ENCODE measurements at places on chromosomes 11 and 22. TPM values are rescaled to one million over a fixed set of nuclear protein-coding genes. Genes with fewer than 3 reads are reported as not detected.
A peak's percentile ranks its signal among the peaks of the same experiment; 100 is the strongest.

- H3K27ac ChIP-seq, result peak overlapping the region; percentile 56
- peaks cover 8% of the 10 kb centered on the region for H3K36me3 ChIP-seq
- no peak overlapping the region for H3K4me3 ChIP-seq
- peaks cover 17% of the 10 kb centered on the region for H3K4me1 ChIP-seq
- DNase-seq, result no peak
These were observed 79.2 kb upstream of the GRIK4 start for GRCh38 chr11:120432056-120433018.

Gene MCM5
- total RNA-seq, result 16.4 TPM

DNA sequence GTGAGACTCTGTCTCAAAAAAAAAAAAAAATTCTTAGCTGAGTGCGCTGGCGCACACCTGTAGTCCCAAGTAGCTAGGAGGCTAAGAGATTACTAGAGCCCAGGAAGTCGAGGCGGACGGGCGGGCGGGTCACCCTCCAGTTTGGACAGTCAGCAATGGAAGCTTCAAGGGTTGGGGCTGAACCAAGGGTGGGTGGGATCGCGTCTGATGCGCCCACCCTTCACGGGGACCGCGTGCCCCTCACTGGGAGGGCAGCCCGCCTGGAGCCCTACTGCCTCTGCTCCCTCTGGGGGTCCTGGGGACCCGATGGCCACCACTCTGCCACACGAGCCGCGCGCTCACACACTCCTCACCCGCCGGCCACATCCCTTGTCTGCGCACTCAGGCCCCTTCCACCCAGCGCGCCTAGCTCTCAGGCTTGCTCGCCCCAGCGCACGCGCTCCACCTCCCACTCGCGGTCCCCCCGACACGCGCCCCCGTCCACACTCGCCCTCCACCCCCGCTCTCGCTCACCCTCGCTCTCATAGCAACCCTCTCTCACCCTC lies 494 bp downstream of the CHID1 start:
- H3K4me1 ChIP-seq, result peaks cover 13% of the 10 kb centered on the region
- peak overlapping the region; percentile 95 for H3K4me3 ChIP-seq
- no peaks in the 10 kb centered on the region for H3K27me3 ChIP-seq
- peaks cover 3% of the 10 kb centered on the region for H3K36me3 ChIP-seq
- H3K27ac ChIP-seq, result peak overlapping the region; percentile 95

DNA sequence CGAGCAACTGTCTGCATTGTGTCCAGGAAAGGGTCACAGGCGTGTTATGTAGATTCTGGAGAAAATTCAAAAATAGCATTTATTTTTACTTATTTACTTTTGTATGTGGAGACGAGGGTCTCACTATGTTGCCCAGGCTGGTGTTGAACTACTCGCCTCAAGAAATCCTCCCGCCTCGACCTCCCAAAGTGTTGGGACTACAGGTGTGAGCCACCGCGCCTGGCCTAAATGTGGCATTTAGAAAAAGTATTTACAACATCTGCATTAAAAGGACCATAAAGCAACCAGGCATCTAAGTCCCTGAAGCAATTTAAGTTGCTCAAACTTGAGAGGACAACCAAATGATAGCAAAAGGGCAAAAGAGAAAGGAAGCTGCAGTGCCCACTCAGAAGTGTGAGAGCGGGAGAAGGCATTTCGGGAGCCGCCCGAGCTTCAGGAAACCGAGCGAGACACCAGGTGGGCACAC lies 595 bp downstream of the TRIM66 start:
- DNase-seq, result no peak
- H3K4me3 ChIP-seq, result peak overlapping the region; percentile 92
- H3K4me1 ChIP-seq, result peaks cover 20% of the 10 kb centered on the region
- H3K27ac ChIP-seq, result peak overlapping the region; percentile 96
- H3K27me3 ChIP-seq, result no peaks in the 10 kb centered on the region

GRCh38 chr11:94533206-94533605 lies 10.5 kb upstream of the FUT4 start:
- no peak overlapping the region for H3K4me3 ChIP-seq
- no peak overlapping the region for H3K27ac ChIP-seq
- no peaks in the 10 kb centered on the region for H3K36me3 ChIP-seq
- H3K27me3 ChIP-seq, result no peaks in the 10 kb centered on the region
- DNase-seq, result no peak
- peaks cover 4% of the 10 kb centered on the region for H3K4me1 ChIP-seq

- no peaks in the 10 kb centered on the region for H3K36me3 ChIP-seq
- no peaks in the 10 kb centered on the region for H3K27me3 ChIP-seq
- no peak overlapping the region for H3K4me3 ChIP-seq
- DNase-seq, result no peak
These were observed 6.1 kb upstream of the STIM1 start for GRCh38 chr11:3849297-3849874.

Gene OR4A16
- not detected for total RNA-seq

GRCh38 chr11:88249706-88250105 lies 74.5 kb upstream of the RAB38 start:
- no peaks in the 10 kb centered on the region for H3K4me1 ChIP-seq
- no peaks in the 10 kb centered on the region for H3K36me3 ChIP-seq
- H3K27me3 ChIP-seq, result no peaks in the 10 kb centered on the region
- no peak for DNase-seq
- H3K4me3 ChIP-seq, result no peak overlapping the region

GRCh38 chr11:33899400-33900037 lies 7.6 kb upstream of the LMO2 start:
- H3K36me3 ChIP-seq, result no peaks in the 10 kb centered on the region
- no peaks in the 10 kb centered on the region for H3K27me3 ChIP-seq
- peak; percentile 94 for DNase-seq
- H3K27ac ChIP-seq, result peak overlapping the region; percentile 46
- no peak overlapping the region for H3K4me3 ChIP-seq

GRCh38 chr11:45113807-45114206 lies 32.6 kb upstream of the PRDM11 start:
- no peak overlapping the region for H3K27ac ChIP-seq
- H3K27me3 ChIP-seq, result no peaks in the 10 kb centered on the region
- no peak overlapping the region for H3K4me3 ChIP-seq
- H3K4me1 ChIP-seq, result no peaks in the 10 kb centered on the region
- no peaks in the 10 kb centered on the region for H3K36me3 ChIP-seq

Gene PRR33
- total RNA-seq, result not detected

DNA sequence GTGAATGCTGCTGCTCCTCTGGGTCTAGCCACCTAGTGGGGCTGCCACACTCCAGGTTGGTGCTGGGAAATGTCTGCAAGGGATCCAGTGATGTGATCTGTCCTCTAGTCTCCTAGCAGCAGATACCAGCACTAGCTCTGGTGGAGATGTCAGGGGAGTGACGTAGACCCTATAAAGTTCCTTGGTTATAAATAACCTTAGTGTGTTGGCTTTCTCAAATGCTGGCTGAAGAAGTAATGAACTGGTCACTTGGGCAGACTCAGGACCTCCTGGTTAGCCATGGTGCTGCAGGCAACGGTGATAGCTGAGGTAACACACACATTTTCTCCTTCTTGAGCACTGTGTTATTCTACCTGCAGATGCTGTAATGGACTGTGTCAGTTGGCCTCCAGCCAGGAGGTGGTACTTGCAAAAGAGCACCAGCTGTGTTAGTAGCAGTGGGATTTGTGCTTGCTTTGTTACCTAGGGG lies 35.5 kb downstream of the BBOX1 start:
- H3K27ac ChIP-seq, result no peak overlapping the region
- no peaks in the 10 kb centered on the region for H3K27me3 ChIP-seq
- H3K4me3 ChIP-seq, result no peak overlapping the region
- no peak for DNase-seq
- no peaks in the 10 kb centered on the region for H3K36me3 ChIP-seq
- no peaks in the 10 kb centered on the region for H3K4me1 ChIP-seq

Gene TRIM6
- total RNA-seq, result 2.6 TPM

DNA sequence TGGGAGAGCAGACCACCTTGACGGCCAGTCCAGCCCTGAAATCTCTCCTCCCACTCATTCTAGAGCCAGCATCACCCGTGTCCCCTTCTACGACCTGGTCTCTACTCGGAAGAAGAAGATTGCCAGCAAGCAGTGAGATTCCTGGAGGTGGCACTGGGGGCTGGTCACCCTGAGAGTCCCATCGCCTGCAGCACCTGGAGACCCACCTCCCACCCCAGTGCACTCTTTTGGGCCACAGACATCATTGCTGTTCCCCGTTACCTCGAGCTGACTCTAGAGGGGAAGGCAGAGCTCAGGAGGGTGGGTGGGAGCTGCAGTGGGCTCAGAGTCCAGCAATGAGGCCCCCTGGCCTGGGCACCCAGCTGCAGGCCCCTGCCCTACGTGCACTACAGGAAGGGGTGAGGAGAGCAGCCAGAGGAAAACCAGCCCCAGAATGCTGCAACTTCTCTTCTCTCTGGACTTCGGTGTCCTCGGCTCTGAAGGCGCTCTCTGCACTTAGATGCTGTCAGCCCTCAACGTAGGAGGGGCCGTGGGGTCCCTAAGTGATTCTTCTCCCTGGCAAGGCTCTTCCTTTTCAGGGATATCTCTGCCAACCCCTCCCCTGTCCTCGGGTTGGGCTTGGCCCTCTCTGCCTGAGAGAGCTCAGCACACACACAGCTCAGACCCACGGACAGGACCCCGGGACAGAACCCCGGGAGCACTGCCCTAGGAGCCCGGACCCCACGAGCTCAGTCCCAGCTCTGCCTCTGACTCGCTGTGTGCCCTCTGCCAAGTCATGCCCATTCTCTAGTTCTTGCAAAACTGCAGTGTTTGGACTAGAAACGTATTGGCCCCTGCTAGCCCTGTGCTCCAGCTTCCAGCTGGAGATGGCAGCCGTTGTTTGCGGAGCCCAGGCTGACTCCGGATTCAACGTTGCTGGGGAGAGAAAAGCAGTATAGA lies 31.3 kb downstream of the CYTH4 start:
- no peaks in the 10 kb centered on the region for H3K27me3 ChIP-seq
- DNase-seq, result no peak
- no peak overlapping the region for H3K27ac ChIP-seq
- no peak overlapping the region for H3K4me3 ChIP-seq
- no peaks in the 10 kb centered on the region for H3K36me3 ChIP-seq

Gene SEC14L2
- total RNA-seq, result 11.6 TPM

DNA sequence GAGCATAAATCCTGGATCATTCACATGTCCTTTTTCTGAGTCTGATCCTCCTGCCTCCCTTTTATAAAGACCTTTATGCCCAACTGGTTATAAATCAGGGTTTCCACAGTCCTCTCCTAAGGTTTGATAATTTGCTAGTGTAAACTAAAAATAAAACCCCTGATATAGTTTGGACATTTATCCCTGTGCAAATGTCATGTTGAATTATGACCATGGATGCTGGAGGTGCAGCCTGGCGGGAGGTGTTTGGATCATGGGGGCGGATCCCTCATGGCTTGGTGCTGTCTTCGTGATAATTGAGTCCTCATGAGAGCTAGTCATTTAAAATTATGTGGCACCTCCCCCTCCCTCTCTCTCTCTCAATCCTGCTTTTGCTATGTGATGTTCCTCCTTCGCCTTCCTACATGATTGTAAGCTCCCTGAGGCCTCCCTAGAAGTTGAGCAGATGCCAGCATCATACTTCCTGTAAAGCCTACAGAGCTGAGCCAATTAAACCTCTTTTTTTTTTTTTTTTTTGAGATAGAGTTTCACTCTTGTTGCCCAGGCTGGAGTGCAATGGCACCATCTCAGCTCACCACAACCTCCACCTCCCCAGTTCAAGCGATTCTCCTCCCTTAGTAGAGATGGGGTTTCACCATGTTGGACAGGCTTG lies 9.6 kb upstream of the MTCH2 start:
- no peak for DNase-seq
- H3K27ac ChIP-seq, result no peak overlapping the region
- no peaks in the 10 kb centered on the region for H3K4me1 ChIP-seq

DNA sequence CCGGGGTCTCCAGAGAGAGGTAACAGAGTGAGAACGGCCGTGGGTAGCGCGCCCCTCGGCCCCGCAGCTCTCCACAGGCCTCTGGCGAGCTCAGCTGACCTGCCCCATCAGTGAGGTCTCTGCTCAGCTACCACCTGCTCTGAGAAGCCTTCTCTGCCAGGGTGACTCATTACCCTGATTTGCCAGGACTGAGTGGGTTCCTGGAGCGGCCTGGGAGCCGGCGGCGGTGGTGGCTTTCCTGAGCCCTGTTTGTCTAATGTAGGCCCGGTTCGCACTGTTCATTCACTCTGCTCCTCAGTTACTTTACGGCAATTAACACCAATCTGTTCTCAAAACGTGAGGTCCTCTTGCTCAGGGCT lies 351.0 kb upstream of the B3GAT1 start:
- H3K27ac ChIP-seq, result no peak overlapping the region
- no peaks in the 10 kb centered on the region for H3K36me3 ChIP-seq
- no peaks in the 10 kb centered on the region for H3K27me3 ChIP-seq
- DNase-seq, result peak; percentile 60
- no peaks in the 10 kb centered on the region for H3K4me1 ChIP-seq

DNA sequence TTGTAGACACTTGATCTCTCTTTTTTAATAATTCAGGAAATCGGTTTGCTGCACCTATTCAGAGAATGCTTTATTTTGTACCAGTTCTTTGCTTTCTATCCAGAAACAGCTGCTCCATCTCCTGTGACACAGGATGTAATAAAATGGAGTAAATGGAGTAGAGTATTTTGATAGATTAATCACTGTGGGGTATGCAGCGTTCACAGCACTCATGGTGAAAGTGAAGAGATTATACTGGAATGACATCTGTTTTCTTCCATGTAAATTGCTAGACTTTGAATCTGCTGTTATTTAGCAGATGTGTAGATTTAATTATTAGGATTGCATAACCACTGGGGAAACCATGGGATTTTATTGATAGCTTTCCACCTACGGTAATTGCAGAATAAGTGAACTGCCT lies 227.3 kb upstream of the ARHGAP42 start:
- H3K4me1 ChIP-seq, result no peaks in the 10 kb centered on the region
- no peak for DNase-seq
- H3K36me3 ChIP-seq, result no peaks in the 10 kb centered on the region
- no peaks in the 10 kb centered on the region for H3K27me3 ChIP-seq
- H3K27ac ChIP-seq, result no peak overlapping the region

DNA sequence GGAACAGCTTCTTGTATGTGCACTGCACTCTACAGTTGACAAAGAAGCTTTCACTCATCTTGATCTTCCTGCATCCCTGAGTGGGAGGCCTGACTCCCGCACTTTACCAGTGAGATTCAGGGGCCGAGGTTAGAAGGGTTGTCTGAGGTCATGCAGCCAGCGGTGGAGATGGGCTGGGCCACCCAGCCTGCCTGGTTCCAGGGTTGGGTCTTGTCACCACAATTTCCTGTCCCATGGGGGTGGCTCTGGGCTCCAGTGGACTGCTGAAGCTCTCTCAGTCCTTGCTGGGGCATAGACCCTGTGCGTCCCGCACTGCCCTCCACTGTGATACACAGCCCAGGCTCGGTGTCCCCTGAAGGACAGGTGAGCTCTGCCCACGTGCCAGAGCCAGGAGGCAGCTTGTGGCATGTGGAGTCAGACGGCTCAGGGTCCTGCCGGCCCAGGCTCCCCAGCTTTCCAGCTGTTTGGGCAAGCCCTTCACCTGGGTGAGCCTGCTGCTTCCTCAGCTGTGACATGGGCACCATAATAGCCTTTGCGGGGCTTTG lies 6.9 kb upstream of the MYO7A start:
- H3K36me3 ChIP-seq, result peaks cover 64% of the 10 kb centered on the region
- no peak overlapping the region for H3K27ac ChIP-seq
- no peaks in the 10 kb centered on the region for H3K4me1 ChIP-seq
- no peak for DNase-seq
- no peak overlapping the region for H3K4me3 ChIP-seq
- H3K27me3 ChIP-seq, result peaks cover 6% of the 10 kb centered on the region

Gene NPAS4
- 1.2 TPM for total RNA-seq
